ENCODE measurements at places on chromosomes 11 and 22.

- no peak for DNase-seq
These were observed 8.2 kb upstream of the PRSS23 start for GRCh38 chr11:86792150-86792549.

DNA sequence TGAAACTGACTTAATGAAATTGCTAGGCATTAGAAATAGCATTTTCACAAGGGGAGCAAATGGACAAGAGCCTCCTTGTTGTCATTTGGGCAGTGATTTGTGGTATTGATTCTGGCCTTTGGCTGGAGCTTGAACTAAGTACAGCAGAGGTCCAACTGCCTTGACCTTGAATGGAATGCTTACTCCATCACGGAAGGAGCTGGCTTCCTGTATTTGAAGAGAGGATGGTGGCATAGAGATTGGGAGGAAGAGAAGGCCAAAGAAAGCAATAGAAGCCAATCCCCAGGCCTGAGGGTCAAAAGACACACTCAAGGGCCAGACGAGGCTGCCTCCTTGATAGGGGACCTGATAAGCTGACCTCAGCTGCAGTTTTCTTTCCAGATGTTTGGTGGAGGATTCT lies 126.6 kb upstream of the MPPED2 start:
- no peak for DNase-seq

- peak; percentile 79 for DNase-seq
These were observed 36.9 kb upstream of the GNB1L start for GRCh38 chr22:19891317-19892256.

- DNase-seq, result peak; percentile 94
These were observed 19.6 kb downstream of the KCTD21 start for GRCh38 chr11:78168539-78169477.

- no peak for DNase-seq
These were observed 40.2 kb upstream of the PRAME start for GRCh38 chr22:22599248-22599647.
